HFFc6 (cell line): ENCODE measurements at places on chromosomes 2 and 18. TPM values are rescaled to one million over a fixed set of nuclear protein-coding genes. Genes with fewer than 3 reads are reported as not detected.

DNA sequence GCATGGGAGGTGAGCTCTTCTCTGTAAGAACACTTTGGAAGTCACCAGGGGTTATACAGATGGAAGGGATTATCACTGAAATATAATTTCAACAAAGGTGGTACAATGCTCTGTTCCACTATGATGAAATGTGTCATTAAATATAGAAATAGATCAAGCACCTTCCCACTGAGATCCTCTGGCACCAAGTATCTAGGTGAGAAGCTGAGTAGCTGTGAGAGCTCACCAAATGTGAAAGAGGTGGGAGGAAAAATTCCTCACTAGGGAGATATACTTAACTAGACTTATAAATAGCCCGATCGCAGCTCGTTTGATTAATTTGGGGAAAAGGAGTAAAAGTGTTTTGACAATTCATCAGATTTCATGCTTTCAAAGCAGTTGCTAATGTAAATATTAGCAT, 247.6 kb downstream of the SMAD2 start:
- DNase-seq: no peak

DNA sequence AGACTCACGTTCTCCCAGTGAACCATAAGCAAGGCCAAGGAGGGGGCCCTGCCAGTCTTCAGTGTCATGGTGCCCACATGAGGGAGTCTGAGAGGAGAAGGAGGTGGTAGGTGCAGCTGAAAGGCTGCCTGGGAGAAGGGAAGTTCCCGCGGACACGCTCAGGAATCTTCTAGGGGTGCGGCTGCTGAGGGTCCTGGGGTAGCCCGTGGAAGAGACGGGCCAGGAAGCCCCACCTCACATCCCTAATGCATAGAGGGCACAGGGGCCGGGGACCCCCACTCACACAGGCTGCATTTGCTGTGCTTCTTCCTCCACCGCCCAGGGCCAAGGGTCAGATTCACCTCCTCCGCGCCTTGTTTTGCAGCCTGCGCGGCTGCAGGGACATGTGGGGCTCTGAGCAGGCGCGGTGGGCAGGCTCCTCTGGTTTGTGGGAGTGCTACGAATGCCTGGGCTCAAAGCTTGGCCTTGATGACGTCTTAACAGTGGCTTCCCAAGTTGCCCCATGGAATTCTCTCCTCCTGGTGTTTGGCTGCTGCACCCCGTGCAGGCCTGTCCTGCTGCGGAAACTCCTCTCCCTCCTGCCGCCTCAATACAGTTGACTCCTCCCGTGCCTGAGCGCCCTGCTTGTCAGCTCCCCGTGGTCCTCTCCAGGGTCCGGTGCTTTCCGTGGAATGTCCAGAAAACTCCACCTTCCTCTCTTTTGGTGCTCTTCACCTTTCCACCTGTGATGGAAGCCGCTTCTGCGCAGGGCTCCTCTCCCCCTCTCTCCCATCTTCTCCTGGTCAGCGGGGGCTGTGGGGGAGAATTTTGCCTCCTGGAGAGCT, 95.7 kb downstream of the VAPA start:
- no peak for DNase-seq

GRCh38 chr18:46623541-46623940, 33.5 kb downstream of the LOXHD1 start:
- DNase-seq: no peak

GRCh38 chr2:152167065-152167464, 8.5 kb downstream of the STAM2 start:
- DNase-seq: no peak

DNA sequence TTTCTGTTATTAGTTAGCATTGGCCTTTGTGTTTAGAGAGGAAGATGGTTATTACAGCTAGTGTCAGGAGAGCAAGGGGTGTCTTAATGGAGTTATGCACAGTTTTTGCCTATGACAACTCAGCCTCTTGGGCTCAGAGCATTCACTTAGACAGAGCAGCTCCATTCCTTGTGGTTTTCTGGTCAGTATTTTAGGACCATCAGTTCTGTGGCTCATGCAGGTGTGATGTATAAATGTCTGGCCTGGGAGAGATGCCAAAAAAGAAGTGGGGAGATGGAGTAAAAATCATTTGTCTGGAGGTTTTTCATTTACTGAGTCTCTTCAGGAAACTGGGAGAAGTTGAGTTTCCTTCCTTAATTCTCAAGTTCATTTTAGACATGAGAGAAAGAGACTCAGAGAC, 79.7 kb downstream of the PRKCE start:
- DNase-seq: no peak

DNA sequence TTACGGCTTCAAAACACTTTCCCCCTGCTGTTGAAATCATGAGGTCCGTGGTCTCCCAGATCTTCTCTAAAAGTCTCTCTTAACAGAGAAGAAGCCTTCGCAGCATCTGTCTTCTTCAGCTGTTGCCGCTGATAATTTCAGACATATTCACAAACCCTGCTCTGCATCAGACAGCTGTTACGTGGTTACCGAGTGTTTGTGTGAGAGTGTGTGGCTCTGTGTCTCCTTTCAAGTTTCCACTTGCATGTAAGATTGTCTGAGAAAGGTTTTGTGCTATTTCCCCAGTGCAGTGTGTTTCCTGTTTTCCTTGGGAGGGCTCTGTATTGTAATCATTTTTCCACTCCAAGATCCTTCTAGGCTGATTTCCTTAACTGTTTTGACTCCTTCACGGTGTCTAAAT, 32.8 kb downstream of the MAIP1 start:
- no peak for DNase-seq

DNA sequence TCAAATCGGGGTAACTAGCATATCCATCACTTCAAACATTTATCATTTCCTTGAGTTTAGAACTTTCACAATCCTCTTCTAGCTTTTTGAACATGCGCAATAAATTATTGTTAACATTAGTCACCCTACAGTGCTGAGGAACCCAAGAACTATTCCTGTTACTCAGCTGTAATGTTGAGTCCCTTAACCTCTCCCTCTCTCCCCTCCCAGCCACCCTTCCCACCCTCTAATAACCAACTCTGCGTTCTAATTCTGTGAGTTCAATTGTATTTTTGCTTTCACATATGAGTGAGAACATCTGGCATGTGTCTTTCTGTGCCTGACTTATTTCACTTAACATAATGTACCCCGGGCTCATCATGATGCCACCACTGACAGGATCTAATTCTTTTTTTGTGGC, 78.6 kb upstream of the RANBP2 start:
- peak; percentile 87 for DNase-seq

Gene STAMBP
- total RNA-seq: 34.8 to 35.1 TPM (median 35.0 TPM) in 3 replicates

Gene NCOA1
- 8.0 to 10.8 TPM (median 9.9 TPM) in 3 replicates for total RNA-seq

Gene PJVK
- total RNA-seq: 0.66 to 0.87 TPM (median 0.67 TPM) in 3 replicates

Gene EMILIN1
- 155 and 208 TPM in 2 replicates for total RNA-seq
